ENCODE measurements at places on chromosomes 16 and 17.
A peak's percentile ranks its signal among the peaks of the same experiment; 100 is the strongest.

- DNase-seq, result no peak
Observed at GRCh38 chr16:75323198-75323597, 71.8 kb upstream of the BCAR1 start.

GRCh38 chr17:61662741-61663140 lies 71.7 kb upstream of the NACA2 start:
- DNase-seq, result no peak

DNA sequence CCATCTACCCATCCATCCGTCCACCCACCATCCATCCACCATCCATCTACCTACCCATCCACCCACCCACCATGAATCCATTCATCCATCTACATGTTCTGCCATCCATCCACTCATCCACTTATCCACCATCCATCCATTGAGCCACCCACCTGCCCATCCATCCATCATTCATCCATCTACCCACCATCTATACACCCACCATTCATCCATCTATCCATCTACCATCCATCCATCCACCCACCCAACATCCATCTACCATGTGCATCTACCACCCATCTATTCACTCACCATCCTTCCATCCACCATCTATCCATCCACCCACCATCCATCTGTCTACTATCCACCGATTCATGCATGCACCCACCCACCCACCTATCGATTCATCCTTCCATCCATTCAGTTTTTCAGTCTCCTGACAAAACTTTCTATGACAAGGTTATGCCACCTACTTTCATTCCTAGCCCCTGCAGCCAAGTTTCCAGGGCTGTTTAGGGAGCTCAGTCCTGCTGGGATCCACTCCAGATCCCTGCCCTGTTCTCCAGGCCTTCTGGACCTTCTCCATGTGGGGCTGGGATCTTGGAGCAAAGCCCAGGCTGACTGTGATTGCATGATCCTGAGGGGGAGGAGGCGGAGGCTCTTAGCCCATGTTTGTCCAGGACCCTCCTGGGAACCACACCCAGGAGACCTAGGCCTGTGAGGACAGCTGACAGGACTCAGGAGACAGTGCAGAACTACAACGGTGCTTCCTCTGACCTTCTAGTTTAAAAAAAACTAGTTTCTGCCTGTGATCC lies 27.4 kb downstream of the BCO1 start:
- DNase-seq, result no peak

DNA sequence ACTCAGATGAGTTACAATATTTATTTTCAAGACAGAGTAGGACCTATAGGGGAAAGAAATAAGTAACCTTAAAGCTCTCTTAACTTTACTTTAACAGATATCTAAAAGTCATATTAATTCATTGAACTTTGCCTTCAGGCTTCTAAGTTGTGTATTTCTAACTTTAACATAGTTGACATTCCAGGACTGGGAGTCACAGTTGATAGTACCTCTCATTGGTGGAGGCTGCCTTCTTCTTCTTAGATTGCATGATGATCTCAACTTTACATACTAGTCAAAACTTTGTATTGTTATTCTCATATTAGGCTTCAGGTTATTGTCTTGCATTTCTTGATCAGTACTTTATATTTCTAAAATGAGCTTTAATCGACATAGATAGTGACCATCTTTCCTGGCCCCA lies 350.1 kb upstream of the KIF2B start:
- no peak for DNase-seq

- DNase-seq, result no peak
Observed at GRCh38 chr16:81409016-81409556, 35.5 kb upstream of the CMIP start.

DNA sequence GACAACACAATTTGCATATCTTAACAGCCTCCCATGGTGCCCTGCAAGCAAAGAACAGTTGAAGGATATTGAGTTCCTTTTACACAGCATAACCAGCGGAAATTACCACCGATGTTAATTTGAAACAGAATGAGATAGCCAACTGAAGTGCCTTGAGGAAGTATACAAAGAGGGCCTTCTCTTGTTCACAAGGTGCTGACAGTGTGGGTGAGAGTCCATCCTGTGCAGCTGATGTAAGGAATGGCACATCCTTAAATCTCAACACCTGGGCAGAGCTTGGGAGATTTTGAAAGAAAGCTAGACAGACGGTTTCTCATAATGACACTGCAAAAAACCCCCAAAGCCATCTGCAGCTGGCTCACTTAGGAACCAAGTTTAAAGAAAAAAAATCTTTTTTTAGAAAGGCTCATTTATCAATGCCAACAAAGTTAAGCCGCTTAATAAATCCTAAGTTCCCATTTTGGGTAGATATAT lies 818.6 kb downstream of the KCNJ2 start:
- DNase-seq, result no peak

DNA sequence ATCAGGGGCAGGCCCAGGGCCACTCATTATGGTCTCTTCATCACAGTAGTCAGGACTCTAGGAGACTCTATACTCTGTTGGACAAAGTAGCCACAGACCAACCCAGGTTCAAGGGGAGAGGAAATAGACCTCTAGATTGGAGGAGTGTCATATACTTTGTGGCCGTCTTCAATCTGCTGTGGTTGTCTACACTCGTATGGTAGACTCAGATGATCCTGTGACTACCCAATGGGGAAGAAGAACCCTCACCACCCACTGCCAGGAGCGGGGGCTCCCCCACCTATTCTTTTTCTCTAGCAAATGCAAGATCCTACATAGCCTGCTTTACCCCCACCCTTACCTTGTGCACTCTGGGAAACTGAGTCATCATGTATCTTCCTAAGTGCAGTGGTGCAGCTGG lies 80.5 kb downstream of the KSR1 start:
- DNase-seq, result no peak

DNA sequence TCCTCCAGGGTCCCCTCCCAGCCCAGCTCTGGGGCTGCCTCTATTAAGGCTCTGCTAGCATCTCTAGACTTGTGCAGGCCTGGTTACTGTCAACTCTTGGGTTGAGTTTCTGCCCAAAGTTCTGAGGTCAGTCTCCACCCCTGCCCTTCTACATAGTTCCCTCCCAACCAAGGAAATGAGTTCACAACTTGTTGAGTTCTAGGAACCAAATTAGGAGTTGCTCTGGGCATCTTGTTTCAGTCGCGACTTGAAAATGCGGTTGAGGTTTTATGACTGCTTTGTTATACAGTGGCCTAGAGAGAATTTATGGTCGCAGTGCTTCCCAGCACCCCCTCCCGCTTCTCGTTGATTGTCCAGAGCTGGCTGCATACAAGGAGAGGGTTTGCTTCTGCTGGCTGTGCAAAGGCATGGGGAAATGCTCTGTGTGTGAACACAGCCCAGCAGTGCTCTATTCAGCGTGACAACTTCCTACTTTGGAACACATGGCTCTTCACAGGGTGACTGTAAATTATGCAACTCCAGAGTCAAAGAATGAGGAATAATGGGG lies 20.2 kb downstream of the GNAO1 start:
- no peak for DNase-seq

GRCh38 chr17:19306160-19307111 lies 56.1 kb downstream of the B9D1 start:
- DNase-seq, result peak; percentile 30

DNA sequence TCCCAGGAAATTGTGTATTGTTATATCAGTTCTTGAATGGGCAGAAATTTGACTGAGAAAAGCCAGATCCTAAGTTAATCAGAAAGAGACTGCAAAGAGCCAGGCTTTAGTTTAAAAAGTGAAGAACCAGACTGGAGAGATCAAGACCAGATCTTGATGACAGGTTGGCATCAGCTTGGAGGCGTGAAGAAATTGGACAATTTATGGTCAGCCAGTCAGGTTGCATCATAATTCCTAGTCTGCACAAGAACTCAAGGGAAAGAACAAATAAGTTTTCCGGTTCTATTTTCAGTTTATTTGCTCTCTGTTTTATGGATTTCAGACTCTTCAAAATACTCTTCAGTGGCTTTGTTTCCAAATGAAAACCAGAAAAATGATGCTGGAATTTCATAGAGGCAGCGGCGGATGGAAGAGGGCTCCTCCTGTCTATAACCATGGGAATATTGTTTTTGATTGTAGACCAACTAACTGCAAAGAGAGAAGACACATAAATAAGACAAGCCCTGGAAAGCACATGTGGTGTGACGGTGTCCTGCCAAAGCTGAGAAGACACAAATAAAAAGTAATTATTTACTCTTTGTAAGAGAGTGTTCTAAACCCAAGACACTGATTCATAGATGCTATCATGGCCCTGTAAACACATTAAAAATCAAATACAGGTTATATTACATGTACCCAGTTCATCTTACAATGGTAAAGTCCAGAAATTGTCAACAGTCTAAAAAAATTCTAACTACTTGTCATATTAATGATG lies 91.7 kb downstream of the PCTP start:
- DNase-seq, result no peak

DNA sequence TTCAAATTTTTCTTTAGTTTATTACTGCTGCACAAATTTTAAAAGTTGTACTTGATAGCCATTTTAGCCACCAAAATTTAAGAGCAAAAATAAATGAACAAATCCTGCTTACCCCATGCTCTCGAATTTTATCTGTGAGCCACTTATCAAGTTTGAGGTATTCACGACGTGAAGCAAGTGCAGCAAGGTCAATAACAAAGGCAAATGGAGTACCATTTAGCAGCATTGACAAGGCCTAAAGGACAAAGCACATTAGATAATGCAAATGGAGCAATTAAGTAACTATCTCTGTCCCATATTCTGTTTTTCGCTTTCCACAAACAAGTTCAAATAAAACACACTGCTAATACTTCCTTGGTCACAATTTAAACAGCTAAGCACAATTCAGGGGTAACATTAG lies 54.7 kb downstream of the CNOT1 start:
- DNase-seq, result no peak

DNA sequence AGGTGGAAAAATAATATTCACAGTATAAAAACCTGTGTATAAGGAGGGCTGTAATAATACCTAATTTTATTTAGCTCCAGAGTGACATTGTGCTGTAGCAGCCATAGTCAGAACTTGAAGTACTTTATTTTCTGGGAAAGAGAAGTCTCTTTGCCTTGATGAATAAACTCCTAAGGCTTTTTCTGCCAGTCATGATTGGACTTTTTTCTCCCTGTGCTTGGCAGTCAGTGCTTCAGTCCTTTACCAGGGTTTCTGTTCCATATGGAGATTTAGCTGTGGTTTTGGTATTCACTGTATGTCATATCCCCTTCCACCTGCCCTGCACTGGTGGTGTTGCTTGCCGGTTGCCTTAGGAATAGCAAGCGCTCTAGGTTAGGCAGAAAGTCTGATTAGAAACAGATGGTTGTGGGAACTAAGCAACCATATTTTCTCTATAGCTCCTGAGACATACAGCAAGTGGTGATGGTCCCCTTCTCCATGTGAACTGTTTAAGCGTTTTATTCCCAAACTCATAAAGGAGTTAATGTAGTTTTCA lies 24.7 kb downstream of the DDX42 start:
- no peak for DNase-seq

- DNase-seq, result no peak
Observed at GRCh38 chr16:766008-766819, 5.7 kb downstream of the MSLN start.

GRCh38 chr17:67129283-67129682 lies 84.9 kb downstream of the CACNG1 start:
- DNase-seq, result no peak

DNA sequence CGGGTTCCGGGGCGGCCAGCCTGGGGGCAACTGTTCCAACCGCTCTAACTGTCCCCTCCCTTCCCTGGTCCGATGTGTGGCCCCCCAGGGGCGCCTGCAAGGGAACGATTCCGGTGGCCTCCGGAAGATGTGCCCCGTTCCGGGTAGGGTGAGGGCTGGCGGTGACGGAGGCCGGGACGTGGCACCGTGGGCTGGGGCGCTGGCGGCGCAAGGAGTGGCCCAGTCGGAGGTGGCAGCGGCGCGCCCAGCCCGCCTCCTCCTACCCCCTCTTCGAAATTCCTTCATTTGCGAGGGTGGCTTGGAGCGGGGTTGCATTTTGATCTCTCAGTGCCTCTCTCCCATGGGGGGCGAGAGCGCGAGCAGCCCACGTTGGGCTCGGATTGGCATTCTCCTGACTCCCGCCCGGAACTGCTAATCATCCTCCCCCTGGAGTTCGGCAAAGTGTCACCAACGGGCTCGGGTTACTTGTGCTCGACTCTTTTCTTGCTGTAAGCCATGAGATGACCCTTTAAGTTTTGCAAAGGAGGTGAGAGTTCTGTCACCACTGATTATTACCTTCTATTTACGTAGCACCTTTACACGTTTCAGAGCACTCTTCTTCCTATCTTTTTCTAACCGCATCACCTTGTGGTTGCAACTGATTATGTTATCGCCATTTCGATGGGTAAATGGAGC lies 622 bp downstream of the NDEL1 start:
- DNase-seq, result peak; percentile 77

DNA sequence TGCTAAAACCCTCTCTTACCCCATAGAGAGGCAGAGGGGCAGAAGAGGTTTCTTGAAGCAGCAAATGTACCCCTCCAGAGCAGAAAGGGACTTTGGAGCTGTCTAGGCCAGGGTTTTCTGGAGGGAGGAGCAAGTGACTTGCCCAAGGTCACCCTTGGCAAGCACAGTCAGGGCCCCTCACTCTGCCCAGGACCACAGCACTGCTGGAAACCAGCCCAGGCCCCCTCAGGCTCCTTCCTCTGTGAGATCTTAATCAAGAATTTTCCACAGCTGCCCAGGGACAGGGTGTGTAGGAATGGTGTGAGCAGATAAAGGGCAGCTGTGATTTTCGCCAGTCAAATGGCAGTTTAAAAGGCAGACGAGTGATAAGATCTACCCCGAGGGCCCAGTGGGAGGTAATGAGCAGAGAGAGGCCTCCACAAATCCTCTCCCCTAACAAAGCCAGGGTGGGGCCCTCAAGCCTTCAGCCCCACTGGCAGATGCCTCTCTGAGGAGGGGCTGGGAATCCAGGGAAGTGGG lies 3.9 kb upstream of the SLC12A3 start:
- no peak for DNase-seq

GRCh38 chr17:32879134-32879533 lies 2.2 kb upstream of the MYO1D start:
- no peak for DNase-seq

DNA sequence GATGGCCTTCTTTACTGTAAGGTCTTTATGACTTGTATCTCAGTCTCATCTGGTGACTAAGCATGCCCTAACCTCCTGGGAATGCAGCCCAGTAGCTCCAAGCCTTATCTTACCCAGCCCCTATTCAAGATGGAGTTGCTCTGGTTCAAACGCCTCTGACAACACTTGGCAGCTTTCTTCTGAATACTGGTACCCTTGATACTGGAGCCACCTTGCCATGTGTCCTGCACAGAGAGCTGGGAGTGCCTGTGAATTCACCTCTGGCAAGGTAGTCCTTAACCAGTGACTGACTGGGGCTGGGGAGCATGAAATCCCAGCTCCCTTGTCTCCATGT lies 17.2 kb downstream of the NUDT7 start:
- DNase-seq, result no peak

DNA sequence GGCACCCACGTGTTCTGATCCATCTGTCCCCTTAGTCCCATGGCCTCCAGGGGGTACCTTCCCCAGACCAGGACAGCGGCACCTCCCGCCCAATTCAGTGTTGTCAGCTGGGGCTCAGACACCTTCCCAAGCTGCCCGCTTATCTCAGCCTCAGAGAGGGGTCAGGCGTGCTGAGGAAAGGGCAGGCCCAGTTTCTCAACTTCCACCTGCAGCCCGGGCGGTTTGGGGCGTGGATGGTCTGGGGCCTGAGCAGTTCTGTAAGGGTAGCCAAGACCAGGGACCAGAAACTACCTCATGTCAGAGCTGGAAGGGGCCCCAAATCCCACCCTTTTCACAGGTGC lies 5.1 kb downstream of the PLCD3 start:
- no peak for DNase-seq

GRCh38 chr17:79576333-79576732 lies 34.5 kb downstream of the RBFOX3 start:
- no peak for DNase-seq

- no peak for DNase-seq
Observed at GRCh38 chr16:85524365-85524629, 88.8 kb upstream of the GSE1 start.

Measured in activated T-cell treated with anti-CD3 and anti-CD28 coated beads, Interleukin-2, amount 50 U/mL, for 48 hours (primary cell).